Cardiac muscle cell (in vitro differentiated cells and primary cell): ENCODE measurements at places on chromosomes 12 and 14.

DNA sequence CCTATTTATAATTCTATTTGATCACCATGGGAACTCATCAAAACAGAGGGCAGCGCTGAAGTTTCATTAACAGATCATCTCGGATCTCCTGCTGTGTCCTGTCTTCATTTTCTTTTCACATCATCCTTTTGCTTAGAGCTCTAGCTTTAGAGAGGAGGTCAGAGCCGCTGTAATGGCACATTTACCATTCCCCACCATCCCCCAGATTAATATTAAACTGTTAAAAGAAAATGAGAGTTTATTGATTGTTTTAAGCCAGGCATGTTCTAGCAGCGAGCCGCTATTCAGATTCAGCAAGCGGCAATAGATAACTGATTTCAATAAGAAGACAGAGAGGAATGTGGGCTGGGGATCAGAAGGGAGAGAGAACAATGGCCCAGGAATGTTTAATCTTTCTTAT is 308.8 kb downstream of the EGLN3 start:
- DNase-seq = no peak

DNA sequence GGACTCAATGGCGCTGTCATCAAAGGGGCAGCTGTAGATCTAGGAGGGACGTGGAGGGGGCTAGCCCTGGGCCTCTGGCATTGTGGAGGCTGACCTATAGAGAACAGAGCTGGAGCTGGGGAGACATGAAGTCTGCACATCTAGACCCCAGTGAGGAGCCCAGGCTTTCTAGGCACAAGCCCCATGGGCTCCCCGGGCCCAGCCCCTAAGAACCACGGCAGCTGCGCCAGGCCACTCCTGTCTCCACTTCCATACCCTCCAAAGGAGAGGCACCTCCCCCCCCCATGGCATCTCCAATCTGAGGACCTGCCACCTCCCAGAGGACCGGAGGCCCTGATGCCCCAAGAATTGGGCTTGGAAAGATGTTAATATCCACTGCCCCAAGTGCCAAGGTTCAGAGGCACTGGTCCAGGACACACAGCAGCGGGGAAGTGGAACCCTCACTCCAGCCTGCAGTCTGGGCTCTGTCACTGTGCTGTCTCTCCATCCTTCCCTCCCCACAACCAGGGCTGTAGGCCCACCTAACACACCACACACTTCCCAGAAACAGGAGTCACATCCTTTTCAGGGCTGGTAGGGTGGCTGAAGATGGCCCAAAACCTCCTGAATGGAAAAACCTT is 4.5 kb downstream of the ANKRD9 start:
- no peak for DNase-seq

GRCh38 chr14:91737619-91738018 is 5.7 kb upstream of the CATSPERB start:
- DNase-seq = no peak

GRCh38 chr14:77880056-77880455 is 80.1 kb downstream of the ADCK1 start:
- DNase-seq = no peak

GRCh38 chr14:50345846-50346422 is 33.8 kb downstream of the DMAC2L start:
- DNase-seq = no peak
